ENCODE measurements at places on chromosomes 5 and 9. TPM values are rescaled to one million over a fixed set of nuclear protein-coding genes. Genes with fewer than 3 reads are reported as not detected.

Gene LSM11
- 1.8 TPM for total RNA-seq

Gene SLC36A2
- 0.16 TPM for total RNA-seq

Gene EXOSC2
- total RNA-seq: 30.2 TPM

Gene GRXCR2
- 0.29 TPM for total RNA-seq

Gene QRFP
- not detected for total RNA-seq

Gene SLC4A9
- not detected for total RNA-seq

Gene WDR70
- total RNA-seq: 37.0 TPM

Gene KLHL3
- total RNA-seq: 4.5 TPM

DNA sequence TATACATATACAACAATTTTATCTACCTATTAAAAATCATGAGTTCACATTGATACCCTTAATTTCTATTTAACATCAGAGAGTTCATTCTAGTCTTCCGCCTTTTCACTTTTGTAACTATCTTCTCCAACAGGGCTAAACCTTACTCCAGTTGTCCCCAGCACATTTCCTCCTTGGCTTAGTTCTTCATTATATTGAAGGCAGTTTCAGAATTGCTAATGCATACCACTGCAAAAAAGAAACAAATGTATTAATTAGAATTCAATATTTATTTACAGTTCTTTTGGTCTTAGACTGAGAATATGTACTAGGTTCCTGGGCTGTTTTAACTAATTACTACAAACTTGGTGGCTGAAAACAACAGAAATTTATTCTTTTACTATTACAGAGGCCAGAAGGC lies 132.5 kb downstream of the WDR70 start:
- DNase-seq: no peak

- DNase-seq: no peak
Observed at GRCh38 chr9:4793459-4794395, 983 bp downstream of the RCL1 start.

- no peak for DNase-seq
Observed at GRCh38 chr9:135703726-135704125, 1.7 kb downstream of the KCNT1 start.

- DNase-seq: no peak
Observed at GRCh38 chr5:10679336-10679988, 81.6 kb downstream of the DAP start.

GRCh38 chr5:150219142-150219541 lies 29.3 kb downstream of the SLC6A7 start:
- no peak for DNase-seq

- DNase-seq: no peak
Observed at GRCh38 chr5:80608731-80609130, 38.7 kb upstream of the ANKRD34B start.

DNA sequence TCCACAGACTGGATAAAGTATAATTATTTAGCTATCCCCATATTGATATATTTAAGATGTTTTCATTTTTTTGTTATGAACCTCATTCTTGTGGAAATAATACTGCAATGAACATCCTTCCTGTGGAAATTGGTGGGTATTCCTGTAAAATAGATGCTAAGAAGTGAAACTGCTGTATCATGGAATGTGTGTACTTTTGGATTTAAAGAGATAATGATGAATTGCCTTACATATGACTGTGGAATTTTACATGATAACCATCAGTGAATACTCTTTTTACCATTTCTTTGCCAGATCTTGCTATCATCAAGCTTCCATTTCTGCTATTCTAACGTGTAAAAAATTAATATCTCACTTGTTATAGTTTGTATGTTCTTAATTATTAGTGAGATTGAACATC lies 847.9 kb downstream of the EFNA5 start:
- DNase-seq: no peak

DNA sequence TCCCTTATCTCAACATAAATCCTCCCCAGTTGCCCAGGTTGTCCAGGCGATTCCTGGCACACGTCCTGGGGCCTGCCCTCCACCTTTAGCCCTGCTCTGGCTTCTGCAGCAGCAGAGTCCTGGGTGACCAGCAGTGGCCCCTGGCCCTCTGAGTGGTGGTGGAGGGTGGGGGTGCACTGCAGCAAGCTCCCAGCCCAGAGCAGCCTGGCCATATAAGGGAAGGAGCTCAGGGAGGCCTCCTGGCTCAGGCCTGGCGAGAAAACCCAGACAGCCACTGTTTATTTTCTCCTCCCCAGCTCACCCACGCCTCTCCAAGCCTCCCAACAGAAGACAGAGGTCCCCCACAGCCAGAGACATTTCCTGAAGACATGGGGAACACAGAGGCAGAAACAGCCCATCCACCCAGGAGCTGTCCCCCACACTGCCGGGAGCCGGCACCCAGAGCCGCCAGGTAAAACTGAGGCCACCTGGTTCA lies 44.7 kb upstream of the IL17B start:
- no peak for DNase-seq

DNA sequence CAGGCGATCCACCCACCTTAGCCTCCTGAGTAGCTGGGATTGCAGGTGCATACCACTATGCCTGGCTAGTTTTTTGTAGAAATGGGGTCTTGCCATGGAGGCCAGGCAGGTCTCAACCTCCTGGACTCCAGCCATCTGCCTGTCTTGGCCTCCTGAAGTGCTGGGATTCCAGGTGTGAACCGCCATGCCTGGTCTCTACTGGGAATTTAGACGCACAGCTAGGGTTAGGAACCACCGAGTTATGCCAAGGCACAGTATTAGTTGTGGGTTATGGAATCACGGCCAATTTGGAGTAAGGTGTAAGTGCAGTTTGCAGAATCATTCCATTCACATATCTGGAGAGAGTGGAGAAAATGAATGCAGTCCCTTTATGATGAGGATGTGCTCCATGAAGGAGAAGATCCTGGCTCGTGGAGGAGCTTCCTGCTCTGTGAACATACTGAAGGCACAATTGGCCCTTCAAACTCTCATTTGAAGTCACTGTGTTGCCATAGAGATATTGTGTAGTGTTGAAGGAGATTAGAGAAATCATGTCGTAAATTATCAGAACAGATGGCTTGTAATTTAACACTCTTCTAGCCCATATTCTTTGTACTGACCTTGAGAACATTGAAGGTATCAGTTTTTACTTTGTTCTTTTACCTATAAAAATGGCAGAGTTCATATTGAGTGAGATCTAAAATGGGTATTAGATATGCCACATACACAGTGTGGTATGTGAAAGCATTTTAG lies 18.8 kb downstream of the TRIO start:
- no peak for DNase-seq

DNA sequence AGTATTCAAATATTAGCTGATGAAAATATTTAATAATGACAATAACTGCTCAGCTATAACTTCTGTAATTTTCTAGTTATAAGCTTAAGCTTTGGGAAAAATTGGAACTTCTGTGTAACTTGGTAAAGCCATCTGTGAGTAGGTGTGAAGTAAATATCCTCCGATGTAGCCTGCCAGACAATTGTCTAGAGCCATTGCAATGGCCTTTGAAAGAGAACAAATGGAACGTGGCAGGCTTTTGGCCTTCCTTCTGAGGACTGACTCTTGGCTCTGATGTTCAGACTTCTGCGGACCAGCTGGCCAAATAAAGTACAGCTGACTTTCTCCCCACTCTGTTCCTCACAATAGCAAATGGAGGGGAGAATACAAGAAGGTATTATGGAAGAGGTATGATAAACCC lies 203.4 kb upstream of the NMUR2 start:
- DNase-seq: no peak

GRCh38 chr5:170623576-170624181 lies 119.9 kb downstream of the KCNIP1 start:
- no peak for DNase-seq

DNA sequence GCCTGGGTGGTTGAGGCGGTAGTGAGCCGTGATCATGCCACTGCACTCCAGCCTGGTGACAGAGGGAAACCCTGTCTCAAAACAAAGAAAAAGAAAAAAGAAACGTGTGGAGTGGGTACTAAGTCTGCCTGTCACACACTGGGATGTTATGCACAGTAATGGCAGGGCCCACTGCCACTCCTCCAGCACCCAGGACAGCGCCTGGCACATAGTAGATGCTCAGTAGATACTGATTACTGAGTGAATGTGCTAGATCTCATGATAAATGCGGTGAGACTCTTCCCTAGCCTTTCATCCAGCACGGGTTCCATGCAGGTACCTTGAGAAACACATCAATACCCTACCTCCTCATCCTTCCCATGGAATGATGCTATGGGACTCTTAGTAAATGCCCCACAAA lies 87.4 kb upstream of the HSPA9 start:
- DNase-seq: no peak

DNA sequence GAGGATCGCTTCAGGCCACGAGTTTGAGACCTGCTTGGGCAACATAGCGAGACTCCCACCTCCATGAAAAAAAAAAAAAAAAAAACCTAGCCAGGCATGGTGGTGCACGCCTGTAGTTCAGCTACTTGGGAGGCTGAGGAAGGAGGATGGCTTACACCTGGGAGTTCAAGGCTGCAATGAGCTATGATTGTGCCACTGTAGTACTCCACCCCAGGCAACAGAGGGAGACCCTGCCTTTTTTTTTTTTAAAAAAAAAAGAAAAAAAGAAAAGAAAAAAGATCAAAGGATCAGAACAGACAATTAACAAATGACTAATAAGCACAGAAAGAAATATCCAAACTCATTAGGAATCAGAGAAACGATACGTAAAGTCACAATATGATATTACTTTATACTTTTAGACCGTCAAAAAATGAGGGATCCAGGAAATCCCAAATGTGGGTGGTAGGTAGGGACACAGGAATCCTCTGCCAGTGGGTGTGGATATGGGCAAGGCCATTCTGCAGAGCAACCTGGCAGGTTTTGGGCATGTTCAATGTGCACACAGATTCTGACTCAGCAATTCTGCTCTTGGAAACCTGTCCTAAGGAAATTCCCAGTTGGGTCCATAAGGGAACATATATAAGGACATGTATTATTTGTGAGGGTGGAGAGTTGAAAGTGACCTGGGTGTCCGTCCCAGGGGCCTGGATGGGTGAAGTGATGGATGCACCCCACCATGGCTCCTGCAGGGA lies 144.7 kb upstream of the TBC1D2 start:
- no peak for DNase-seq

DNA sequence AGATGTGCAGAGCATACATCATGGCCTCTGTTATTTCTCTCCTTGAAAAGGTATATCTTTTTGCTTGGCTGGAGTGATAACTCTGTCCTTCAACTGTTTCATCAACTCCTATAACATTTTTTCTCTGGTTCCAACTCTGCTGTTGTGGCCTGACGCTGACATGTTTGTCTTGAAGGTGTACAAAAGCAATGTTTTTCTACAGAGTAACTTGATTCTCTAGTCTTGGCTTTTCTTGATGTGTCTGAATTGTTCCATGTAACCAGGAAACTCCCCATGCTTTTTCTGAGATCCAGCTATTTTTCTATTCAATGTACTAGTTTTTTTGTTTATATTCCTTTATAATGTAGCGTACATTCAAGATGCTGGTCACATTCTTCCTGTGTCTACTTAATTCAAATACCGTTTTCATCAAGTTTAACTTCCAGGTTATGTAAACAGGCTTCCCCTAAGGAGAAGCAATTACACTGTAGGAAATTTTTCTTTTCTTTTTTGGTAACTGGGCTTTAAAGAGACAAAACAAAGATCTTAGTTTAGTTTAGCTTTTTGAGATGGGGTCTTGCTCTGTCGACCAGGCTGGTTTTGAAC lies 6.7 kb upstream of the CPLANE1 start:
- DNase-seq: no peak

Measured in breast epithelium (tissue), 4 donors.